ENCODE measurements at places on chromosomes 3 and 15.

DNA sequence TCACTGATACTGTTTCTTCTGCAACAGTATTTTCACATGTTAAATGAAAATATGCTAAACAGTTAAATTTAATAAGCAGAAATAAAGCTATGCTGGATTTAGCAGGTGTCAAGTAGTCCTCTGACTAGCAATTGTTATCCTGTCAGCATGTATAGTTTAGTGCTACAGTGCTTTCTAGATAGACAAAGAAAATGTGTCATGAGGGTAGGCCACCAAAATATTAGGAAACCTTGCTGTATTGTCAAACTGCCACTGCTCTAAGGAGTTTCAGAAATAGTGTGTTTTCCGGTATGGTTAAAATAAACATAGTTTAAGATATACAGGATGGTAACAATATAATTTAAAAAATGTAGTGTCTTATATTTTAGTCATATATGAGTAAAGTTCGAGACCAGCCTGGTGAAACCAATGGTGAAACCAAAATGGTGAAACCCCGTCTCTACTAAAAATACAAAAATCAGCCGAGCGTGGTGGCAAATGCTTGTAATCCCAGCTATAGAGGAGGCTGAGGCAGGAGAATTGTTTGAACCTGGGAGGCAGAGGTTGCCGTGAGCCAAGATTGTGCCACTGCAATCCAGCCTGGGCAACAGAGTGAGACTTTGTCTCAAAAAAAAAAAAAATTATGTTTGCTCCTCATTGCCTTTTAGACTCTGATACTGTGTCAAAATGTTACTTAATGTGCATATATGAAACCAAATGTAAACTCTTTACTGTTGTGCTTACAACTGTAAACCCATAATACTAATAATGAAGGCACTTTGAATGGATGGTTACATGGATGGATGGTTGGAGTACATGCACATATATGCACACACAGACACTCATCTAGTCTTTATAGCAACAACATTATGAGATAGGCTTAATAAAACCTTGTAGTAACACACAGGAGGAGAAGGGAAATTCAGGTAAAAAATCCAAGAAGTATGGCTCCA is 204.8 kb downstream of the RSRC1 start:
- DNase-seq = no peak

- DNase-seq = peak; percentile 13
Measured at GRCh38 chr15:32828507-32829186, 110.8 kb downstream of the GREM1 start.

DNA sequence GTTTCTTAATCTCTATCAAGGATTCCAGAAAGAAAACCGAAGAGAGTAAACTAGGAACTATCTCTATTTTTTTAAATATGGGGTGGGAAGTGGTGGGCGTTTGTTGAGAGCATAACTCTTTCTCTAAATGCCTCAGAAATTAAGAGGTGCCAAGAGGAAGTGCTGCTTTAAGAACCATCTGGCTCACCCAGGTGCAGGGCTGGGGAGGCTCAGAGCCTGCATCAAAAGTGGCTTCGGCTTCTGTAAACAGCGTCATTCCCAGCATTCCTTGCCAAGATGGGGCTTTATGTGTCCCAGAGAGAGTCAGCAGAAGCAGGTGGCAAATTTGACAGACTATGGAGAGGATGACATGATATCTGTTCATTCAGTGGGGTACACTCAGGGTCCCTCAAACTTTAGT is 123.3 kb upstream of the BFSP2 start:
- DNase-seq = no peak

- no peak for DNase-seq
Measured at GRCh38 chr15:80747317-80748053, 31.7 kb upstream of the CEMIP start.

GRCh38 chr3:183265834-183266417 is 12.9 kb downstream of the B3GNT5 start:
- DNase-seq = peak; percentile 48
